ENCODE measurements at places on chromosomes 2 and 18. TPM values are rescaled to one million over a fixed set of nuclear protein-coding genes. Genes with fewer than 3 reads are reported as not detected.

- H3K4me1 ChIP-seq: no peaks in the 10 kb centered on the region
- no peak overlapping the region for H3K4me3 ChIP-seq
- no peaks in the 10 kb centered on the region for H3K36me3 ChIP-seq
- no peak for DNase-seq
- H3K27me3 ChIP-seq: no peaks in the 10 kb centered on the region
These were observed 325.1 kb downstream of the RND3 start for GRCh38 chr2:150162241-150162942.

DNA sequence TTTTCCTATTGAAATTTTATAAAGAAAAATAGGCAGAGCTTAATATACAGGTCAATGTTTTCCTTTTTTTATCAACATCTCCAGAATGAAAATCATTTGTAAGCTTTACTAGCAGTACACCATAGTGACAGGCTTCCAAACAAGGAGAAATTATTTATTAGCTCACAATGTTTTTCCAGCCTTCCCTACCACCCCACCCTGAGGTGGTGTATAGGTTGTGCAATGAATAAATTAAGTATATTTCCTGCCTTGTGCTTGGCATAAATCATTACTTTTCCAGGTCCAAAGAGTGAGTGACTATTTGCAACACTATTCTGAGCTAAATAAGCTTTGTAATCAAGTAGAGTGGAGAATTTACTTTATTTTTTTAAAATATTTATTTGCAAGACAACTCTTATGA, 876.2 kb upstream of the POU3F3 start:
- no peak overlapping the region for H3K27ac ChIP-seq
- no peak for DNase-seq
- H3K27me3 ChIP-seq: no peaks in the 10 kb centered on the region
- no peak overlapping the region for H3K4me3 ChIP-seq

The XDH gene
- 0.43 TPM for total RNA-seq

DNA sequence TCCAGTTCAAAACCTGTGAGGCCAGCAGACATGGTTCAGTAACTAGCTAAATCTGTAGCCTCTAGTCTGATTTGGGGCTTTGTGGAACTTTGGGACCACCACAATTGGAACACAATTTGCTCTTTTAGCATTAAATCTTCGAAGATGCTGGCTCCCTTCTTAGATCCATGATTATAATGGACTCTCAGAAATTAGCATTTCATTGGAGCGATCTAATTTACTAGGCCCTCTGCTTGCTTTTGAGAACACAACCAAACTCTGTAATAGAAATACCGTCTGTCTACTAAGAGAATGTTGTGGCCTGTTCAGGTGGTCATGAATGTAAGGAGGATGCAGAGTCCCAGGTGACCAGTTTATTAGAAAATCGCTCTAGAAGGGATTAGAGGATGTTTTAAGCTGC, 70.2 kb upstream of the LYPD6B start:
- H3K4me3 ChIP-seq: no peak overlapping the region
- H3K27me3 ChIP-seq: no peaks in the 10 kb centered on the region
- no peaks in the 10 kb centered on the region for H3K4me1 ChIP-seq
- no peak overlapping the region for H3K27ac ChIP-seq

GRCh38 chr2:199228887-199229819, 228.6 kb downstream of the SATB2 start:
- no peak for DNase-seq
- no peaks in the 10 kb centered on the region for H3K36me3 ChIP-seq
- H3K27me3 ChIP-seq: no peaks in the 10 kb centered on the region
- no peak overlapping the region for H3K27ac ChIP-seq
- no peak overlapping the region for H3K4me3 ChIP-seq

- no peaks in the 10 kb centered on the region for H3K36me3 ChIP-seq
- no peak for DNase-seq
- H3K27me3 ChIP-seq: no peaks in the 10 kb centered on the region
- H3K27ac ChIP-seq: no peak overlapping the region
- H3K4me1 ChIP-seq: no peaks in the 10 kb centered on the region
These were observed 178.1 kb downstream of the SLC8A1 start for GRCh38 chr2:40273734-40274182.

The HSPE1 gene
- 43.3 TPM for total RNA-seq

GRCh38 chr18:22800551-22800951, 132.6 kb upstream of the RBBP8 start:
- no peak overlapping the region for H3K27ac ChIP-seq
- H3K4me1 ChIP-seq: no peaks in the 10 kb centered on the region
- no peaks in the 10 kb centered on the region for H3K36me3 ChIP-seq
- no peak overlapping the region for H3K4me3 ChIP-seq
- DNase-seq: no peak

DNA sequence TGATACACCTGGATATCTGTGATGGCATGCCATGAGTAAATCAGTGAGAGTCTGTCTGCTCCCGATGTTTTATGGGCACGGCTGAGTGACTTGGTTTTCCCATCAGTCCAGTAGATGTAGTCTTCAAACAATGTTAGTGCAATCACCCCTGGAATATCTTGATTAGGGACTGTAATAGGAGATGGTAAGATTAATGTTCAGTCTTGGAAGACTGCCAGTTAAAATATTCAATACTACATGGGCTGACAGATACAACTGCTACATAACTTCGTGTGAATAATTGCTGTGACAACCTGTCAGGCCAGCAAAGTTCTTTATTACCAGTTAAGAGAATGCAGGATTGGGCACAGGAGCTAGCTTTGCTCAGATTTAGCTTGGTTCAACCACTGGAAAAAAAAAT, 1673.3 kb downstream of the LRP1B start:
- no peak overlapping the region for H3K4me3 ChIP-seq
- no peaks in the 10 kb centered on the region for H3K4me1 ChIP-seq
- no peak for DNase-seq
- no peaks in the 10 kb centered on the region for H3K36me3 ChIP-seq

The UGT1A4 gene
- not detected for total RNA-seq

DNA sequence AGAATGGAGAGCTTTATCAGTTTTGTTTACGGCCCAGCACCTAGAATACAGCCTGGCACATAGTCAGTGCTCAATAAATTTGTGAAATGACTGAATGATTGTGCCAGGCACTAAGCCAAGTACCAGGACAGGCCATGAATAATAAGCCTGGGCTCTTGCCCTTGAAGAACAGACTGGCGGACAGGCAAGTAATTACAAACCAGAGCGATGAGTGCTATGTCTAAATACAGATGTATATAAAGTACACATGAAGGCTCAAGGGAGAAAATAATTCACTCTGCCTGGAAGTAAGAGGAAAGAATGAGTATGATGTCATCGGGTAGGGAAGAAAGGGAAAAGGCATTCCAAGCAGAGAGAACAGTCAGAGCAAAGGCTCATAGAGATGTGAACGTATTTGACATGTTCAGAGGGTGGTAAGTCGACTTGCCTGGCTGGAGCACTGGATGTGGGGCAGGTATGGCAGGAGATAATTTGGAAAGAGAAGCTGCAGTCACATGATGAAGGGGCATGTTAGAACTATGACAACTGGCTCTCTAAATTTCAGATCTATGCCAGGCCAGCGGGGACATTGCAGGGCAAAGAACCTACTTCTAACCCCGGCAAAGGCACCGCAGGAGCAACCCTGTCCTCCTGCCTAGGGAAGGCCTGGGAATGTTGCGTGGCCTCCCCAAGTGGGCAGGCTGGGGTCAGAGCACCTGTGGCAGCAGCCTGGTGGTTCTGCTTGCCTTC, 119.1 kb upstream of the STPG4 start:
- H3K4me1 ChIP-seq: peaks cover 30% of the 10 kb centered on the region
- H3K36me3 ChIP-seq: no peaks in the 10 kb centered on the region
- H3K4me3 ChIP-seq: no peak overlapping the region
- H3K27me3 ChIP-seq: no peaks in the 10 kb centered on the region

The BUB1 gene
- 72.9 TPM for total RNA-seq

DNA sequence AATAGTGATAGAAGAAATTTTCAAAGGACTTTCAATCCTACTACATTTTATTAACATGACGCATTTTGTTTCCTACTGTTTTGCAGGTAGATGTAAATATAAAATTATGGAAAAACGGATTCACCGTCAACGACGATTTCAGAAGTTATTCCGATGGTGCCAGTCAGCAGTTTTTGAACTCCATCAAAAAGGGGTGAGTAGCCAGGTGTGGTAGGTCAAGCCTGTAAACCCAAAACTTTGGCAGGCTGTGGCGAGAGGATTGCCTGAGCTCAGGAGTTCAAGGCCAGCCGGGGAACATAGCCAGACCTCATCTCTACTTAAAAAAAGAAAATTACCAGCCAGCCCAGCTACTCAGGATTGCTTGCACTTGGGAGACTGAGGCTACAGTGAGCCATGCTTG, 33.0 kb upstream of the MFSD2B start:
- H3K4me3 ChIP-seq: no peak overlapping the region
- no peaks in the 10 kb centered on the region for H3K4me1 ChIP-seq
- no peaks in the 10 kb centered on the region for H3K36me3 ChIP-seq
- H3K27ac ChIP-seq: no peak overlapping the region

DNA sequence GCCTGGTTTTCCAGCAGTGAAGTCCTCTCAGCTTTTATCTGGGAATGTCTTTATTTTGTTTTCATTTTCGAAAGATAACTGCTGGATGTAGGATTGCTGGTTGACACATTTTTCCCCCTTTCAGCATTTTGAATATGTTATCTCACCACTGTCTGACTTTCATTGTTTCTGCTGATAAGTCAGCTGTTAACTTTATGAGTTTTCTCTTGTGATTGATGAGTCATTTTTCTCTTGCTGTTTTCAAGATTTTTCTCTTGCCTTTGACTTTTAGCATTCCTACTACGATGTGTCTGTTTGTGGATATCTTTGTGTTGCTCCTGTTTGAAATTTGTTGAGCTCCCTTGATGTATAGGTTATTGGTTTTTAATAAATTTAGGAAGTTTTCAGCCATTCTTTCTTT, 85.5 kb downstream of the AGPS start:
- no peak overlapping the region for H3K27ac ChIP-seq

The PAPOLG gene
- total RNA-seq: 17.2 TPM

GRCh38 chr2:134636714-134637113, 82.1 kb downstream of the TMEM163 start:
- no peaks in the 10 kb centered on the region for H3K27me3 ChIP-seq
- no peak for DNase-seq
- H3K4me3 ChIP-seq: no peak overlapping the region
- no peaks in the 10 kb centered on the region for H3K36me3 ChIP-seq
- H3K27ac ChIP-seq: no peak overlapping the region

DNA sequence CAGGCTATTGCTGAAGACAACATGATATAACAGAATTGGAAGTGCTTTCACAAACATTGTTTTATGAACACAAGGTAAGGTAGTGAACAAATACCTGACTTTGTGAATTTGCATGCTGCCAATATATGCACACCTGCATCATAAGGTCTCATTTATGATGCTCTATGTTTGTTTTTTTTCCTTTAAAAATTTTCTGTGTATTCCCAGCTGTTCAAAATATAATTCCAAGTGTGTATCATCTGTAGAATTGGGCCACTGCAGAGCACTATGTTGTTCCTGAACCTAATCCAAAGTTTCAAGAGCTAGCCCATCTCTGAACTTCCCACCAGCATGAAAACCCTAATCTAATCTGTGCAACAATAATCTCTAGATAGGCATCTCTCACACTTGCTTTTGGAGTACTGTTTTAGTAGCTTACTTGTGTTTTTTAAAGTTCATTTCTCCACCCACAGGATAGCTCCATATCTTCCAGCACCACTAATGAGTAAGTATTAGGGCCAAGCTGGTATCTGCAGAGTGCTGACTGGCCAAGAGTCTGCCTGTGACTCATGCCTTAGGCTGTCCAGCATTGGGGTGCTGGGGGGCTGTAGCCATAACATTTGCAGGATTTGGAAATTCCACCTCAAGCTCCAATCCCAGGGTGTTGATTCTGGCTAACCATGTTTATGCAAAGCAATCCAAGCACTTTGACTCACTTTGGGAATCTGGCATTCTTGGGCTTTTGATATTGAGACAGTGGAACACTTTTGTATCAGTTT, 208.2 kb upstream of the REV1 start:
- no peaks in the 10 kb centered on the region for H3K36me3 ChIP-seq
- H3K4me3 ChIP-seq: no peak overlapping the region
- H3K27ac ChIP-seq: no peak overlapping the region
- H3K4me1 ChIP-seq: no peaks in the 10 kb centered on the region

The SALL3 gene
- 8.3 TPM for total RNA-seq

- H3K4me1 ChIP-seq: peaks cover 12% of the 10 kb centered on the region
- no peaks in the 10 kb centered on the region for H3K36me3 ChIP-seq
- DNase-seq: no peak
- H3K4me3 ChIP-seq: no peak overlapping the region
These were observed 7.0 kb upstream of the PER2 start for GRCh38 chr2:238295144-238296112.

- H3K27ac ChIP-seq: no peak overlapping the region
- no peak for DNase-seq
- no peaks in the 10 kb centered on the region for H3K27me3 ChIP-seq
- no peak overlapping the region for H3K4me3 ChIP-seq
- no peaks in the 10 kb centered on the region for H3K36me3 ChIP-seq
- no peaks in the 10 kb centered on the region for H3K4me1 ChIP-seq
These were observed 373.8 kb downstream of the TMEM182 start for GRCh38 chr2:103135679-103136078.

The CYP1B1 gene
- 36.9 TPM for total RNA-seq

DNA sequence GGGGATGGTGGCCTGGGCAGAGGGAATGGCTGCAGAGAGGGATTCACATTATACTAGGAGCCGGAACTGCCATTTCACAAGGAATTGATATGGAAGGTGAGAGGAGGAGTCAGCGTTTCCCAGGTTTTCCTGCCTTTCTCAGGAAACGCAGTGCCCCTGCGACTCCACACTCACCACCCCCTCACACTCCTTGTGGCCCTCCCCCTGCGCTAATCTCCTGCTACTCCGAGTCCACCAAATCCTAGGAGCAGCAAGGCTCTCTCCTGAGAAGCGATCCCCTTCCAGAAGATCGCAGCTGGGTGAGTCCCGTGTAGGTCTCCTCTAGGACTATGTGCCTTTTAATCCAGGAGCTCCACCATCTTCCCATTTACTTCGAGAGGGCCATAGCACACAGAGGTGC, 140.6 kb downstream of the VAPA start:
- H3K36me3 ChIP-seq: no peaks in the 10 kb centered on the region
- no peak for DNase-seq
- H3K4me3 ChIP-seq: no peak overlapping the region

The DQX1 gene
- 0.43 TPM for total RNA-seq

The FBXO48 gene
- 1.2 TPM for total RNA-seq

DNA sequence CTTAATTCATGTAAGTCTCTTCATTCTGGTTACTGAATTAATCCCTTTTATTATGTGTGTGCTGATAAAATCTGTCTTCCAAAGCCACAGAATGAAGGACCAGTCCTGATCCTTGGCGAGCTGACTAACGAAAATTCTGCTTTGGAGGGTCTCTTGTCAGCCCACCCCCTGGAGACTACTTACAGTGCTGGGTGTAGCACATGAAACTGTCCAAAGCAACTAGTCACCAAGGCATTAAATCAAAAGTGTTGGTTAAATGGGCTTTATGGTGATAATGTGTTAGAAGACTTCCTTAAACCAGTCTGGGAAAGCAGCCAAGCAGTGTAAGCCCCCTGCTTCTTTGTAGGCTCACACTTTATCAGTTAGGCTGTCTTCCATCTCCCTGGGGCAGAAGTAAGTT, 420.2 kb downstream of the SUCLG1 start:
- no peaks in the 10 kb centered on the region for H3K4me1 ChIP-seq
- H3K27me3 ChIP-seq: no peaks in the 10 kb centered on the region
- no peak overlapping the region for H3K27ac ChIP-seq
- H3K36me3 ChIP-seq: no peaks in the 10 kb centered on the region
- H3K4me3 ChIP-seq: no peak overlapping the region

The DYSF gene
- total RNA-seq: 8.9 TPM

The IER3IP1 gene
- 14.2 TPM for total RNA-seq

The UBXN4 gene
- 87.7 TPM for total RNA-seq

Measured in testis (tissue), 5 donors.